Stimulated activated CD8-positive, alpha-beta memory T cell treated with anti-CD3 and anti-CD28 coated beads, Interleukin-4, amount 100 ng/mL, for 24 hours (primary cell): ENCODE measurements at places on chromosomes 2 and 18.

GRCh38 chr18:47591429-47591828, 339.0 kb downstream of the SMAD2 start:
- no peak for DNase-seq

DNA sequence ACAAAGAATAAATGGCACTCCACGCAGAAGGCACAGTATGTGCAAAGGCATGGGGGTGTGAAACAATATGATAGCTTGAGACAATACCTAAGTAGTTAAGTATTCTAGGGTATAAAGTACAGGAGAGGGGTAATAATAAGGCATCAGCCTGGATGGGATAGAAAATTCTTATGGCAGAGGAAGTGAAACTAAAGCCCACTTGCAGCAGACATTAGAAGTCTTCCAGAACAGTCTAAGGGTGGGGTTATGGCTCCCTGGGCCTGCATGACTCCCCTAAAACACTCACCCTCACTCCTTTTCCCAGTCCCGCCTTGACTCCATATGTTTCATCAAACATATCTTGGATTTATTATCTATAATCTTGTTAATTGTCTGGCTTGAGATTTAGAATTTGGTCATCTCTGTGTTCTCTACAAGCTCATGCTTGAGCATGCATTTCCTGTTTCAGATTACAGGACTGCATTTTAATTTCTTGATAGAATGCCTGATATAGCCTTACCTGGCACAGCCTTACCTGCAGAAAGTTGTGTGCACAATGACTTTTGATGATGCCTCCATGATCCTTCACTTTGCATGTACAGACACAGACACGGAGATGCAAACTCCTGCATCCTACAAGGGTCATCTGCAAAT, 28.5 kb upstream of the TMBIM1 start:
- DNase-seq = no peak

DNA sequence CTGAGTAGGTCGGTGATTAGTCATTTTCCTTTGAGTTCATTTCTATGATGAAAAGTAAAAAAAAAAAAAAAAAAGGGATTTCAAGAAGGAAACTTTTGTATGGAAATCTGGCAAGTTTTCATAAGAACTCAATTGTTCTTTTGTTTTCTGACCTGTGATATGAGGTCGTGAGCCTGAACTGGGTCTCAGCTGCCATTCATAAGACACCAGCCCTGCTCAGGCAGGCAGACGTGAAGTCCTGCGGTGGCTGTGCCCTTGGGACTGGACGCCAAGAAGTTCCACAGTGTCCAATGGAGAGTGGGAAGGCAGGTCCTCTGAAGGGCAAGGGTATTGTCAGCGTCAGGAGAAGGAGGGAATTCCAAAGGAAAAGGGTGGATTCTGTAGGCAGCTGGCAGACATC, 183.9 kb downstream of the NCK2 start:
- DNase-seq = no peak

DNA sequence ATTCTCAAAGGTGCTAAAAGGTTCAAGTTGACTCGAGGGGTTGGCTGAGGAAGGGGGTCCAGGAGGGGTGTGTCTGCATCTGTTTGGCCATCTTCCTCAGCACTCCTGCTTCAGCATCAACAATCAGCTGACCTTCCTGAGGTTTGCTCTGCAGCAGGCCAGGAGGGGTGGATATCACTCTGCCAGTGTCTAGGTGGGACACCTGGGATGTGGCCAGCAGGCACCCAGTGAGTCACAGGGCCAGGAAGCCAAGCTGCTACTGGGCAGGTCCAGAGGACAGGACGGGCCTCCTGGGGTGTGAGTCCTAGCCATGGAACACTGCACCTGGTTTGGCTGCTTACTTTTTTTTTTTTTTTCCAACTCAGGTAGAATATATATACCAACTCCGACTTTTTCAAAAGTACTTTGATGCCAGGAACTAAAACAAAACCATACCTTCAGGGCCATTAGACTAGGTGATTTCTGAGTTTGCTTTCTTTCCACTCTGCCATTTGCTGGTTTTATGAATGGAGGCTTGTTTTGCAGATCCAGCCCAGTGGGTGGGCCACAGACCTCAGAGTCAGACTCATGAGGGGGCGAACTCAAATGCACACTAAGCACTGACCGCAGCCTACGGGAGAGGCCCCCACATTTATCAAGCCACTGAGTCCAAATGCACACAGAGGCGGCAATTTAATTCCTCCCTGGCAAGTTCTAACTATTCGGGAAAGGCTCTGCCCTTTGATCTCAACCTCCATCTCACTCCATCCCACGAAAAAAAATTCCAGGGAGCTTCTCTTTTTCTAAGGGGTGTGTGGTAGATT, 76.0 kb downstream of the UXS1 start:
- no peak for DNase-seq

DNA sequence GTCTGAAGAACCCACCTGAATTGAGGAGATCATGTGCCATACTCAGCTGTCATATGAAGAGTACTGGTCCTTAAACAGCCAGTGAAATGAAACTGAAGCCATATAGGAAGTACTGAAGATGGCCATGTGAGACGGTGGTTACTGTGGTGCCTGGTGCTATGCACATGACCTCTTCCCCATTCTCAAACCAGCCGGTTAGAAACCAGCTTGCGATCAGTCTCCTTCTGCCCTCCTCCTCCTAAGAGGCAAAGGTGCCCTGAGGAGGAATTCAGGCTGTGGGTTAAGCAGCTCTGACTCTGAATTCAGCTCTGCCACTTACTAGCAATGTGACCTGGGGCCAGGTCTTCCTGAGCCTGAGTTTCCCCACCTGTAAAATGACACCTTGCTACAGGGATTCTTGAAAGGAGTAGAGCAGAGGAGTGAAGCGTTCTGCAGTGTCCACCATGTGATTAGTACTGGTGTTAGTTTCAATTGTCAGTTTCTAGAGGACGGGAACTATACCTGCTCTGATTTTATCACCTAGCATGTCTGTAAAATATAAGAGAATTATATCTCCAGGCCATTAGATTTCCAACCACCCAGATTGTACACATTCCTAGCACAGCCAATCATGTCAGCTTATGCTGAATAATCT, 5.1 kb downstream of the FECH start:
- DNase-seq = no peak

DNA sequence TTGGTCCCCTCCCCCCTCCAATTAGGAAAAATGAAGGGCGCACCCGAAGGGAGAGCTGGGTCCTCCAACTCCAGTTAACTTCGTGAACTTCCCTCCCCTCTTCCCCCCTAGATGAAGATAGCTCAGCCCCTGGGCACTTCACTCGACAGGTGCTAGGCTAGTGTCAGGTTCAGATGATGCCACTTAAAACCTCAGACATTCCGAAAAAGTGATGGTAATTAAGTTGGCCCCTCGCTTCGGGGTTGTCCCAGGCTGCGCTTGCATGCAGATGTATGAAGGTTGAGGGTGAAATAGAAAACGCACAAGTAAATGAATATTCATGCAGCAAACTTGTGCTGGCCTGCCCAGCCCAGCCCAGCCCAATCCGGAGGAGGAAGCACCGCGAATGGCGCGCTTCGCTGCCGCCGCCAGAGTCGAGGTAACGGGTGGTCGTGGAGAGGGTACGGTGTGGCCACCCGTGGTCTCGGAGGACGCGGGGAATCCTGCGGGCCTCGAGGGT, 3.0 kb upstream of the GBX2 start:
- DNase-seq = no peak

DNA sequence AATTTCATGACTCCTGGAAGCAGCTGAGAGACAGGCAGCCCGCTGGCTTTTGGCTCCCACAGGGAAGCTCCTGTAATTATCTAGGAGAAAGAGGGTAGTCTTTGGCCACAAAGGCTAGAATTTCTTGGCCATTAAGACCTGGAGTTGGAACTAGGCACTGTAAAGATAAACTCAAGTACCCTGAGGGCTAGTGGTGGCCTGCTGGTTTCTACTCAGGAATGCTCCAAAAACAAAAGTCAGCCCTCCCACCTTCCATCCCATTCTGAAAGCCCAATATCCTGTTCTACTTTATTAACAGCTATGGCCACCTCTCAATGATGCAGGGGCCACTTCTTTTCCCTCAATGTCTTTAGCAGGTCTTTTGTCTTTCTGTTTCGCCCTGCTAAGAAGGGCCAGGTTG, 34.0 kb upstream of the CYP26B1 start:
- no peak for DNase-seq

DNA sequence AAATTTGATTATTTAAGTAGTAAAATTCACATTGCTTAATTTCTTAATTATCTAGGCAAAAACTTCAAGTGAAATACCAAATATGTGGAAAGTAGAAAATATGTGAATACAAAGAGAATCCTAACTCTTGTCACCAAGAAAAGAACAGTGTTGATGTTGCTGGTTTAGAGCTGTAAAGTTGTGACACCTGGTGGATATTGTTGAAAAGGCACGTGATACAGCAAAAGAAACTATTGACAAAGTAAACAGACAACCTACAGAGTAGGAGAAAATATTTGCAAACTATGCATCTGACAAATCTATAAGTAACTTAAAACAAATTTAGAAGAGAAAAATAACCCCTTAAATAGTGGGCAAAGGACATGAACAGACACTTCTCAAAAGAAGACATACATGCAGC, 25.6 kb upstream of the ZC3H15 start:
- no peak for DNase-seq

GRCh38 chr2:6053743-6054142, 361.6 kb downstream of the SOX11 start:
- DNase-seq = no peak

DNA sequence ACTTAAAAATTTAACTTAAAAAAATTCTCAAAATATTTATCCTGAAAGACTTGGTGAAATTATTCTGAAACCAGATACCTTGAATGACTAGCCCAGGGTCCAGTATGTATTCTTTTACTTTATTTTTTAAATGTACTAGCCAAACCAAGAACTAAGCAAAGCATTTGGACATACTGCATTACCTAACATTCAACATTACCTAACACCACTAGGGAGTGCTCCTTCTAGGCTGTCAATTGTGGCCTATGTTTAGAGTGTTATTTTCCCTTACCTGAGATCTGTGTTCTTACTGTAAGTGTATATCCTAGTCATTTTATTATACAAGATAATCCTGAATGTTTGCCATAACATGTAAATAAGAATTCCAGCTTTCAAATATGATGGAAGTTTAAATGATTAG, 496.6 kb downstream of the PTPRM start:
- no peak for DNase-seq

- DNase-seq = no peak
These were observed 12.4 kb upstream of the IFIH1 start for GRCh38 chr2:162330881-162331280.

- peak; percentile 17 for DNase-seq
These were observed 6.5 kb upstream of the ACTG2 start for GRCh38 chr2:73886357-73886756.

GRCh38 chr2:71721362-71721665, 268.0 kb downstream of the DYSF start:
- DNase-seq = no peak

DNA sequence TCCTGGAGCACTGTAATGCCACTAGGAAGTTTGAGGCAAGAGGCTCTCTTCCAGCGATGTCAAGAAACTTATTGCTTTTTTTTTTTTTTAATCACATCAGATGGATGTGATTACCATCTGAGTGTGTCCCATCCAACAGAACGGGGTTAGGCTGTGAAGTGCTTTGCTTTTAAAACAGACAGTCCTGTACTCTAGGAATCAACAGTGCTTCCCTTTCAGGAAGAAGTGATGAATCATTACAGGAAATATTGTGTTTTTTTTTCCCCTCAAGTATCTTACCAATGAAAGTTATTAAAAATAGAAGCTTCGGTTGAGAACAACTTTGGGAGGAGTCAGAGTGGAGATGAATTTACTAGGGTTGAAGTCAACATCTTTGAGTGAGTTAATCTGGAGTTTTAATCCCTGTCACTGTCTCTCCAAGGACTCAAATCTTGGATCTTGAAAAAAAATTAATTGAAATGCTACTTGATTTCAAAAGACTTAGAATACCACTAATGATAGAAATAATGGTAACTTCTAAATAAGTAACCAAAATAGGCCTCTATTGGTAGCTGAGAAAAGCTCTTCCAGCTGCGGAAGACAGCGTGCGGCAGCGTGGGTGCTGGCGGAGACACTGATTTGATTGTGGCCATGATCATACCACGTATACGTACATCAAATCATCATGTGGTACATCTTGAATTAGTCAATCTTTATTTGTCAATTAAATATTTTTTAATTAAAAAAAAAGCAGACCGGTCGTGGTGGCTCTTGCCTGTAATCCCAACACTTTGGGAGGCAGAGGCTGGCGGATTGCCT, 45.5 kb downstream of the GATA6 start:
- no peak for DNase-seq

- DNase-seq = no peak
These were observed 5.5 kb upstream of the ID2 start for GRCh38 chr2:8676191-8676920.

- no peak for DNase-seq
These were observed 551.8 kb downstream of the SOCS6 start for GRCh38 chr18:70840649-70841048.

DNA sequence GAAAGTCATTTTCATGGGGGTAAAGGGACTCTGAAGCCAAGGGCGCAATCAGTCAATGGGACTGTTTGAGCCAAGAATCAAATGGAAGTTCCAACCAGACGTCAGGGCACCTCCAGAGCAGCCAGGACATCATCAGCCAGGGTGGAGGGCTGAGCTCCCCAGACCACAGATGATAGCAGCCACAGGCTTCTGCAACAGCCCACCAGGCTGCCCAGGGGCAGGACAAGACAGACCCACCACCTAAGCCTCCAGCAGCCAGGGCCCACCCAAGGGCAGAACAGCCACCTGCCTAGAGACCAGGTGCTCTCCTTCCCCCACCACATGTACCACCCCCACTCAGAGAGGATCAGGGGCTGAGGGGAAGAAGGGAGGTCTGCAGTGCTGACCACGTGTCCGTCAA, 53.8 kb upstream of the SLC66A3 start:
- DNase-seq = no peak

- DNase-seq = no peak
These were observed 52.0 kb upstream of the TNP1 start for GRCh38 chr2:216911886-216912285.

DNA sequence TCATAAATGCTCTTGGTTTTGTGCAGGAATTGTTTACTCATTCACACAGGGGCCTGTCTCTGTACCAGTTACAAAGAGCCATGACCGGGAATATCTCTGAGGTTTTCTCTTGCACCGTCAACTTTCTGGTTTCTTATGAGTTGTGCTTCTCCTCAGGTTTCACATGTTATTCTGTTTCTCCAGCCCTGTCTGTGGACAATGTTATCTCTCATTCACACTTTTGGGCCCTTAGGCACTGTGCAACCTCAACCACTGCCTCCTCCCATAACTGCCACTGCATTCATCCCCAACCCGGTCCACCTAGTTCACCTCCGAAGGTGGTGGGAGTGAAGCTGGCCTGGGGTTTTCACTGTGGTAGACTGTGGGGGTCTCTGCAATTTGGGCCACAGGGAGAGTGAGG, 22.5 kb upstream of the NEDD4L start:
- DNase-seq = no peak

GRCh38 chr2:179435000-179435399, 170.4 kb upstream of the SESTD1 start:
- no peak for DNase-seq

GRCh38 chr2:188440849-188441248, 149.2 kb downstream of the GULP1 start:
- DNase-seq = no peak

- DNase-seq = no peak
These were observed 92.0 kb downstream of the NDUFA10 start for GRCh38 chr2:239932881-239933735.
